ENCODE measurements at places on chromosomes 5 and 9.

DNA sequence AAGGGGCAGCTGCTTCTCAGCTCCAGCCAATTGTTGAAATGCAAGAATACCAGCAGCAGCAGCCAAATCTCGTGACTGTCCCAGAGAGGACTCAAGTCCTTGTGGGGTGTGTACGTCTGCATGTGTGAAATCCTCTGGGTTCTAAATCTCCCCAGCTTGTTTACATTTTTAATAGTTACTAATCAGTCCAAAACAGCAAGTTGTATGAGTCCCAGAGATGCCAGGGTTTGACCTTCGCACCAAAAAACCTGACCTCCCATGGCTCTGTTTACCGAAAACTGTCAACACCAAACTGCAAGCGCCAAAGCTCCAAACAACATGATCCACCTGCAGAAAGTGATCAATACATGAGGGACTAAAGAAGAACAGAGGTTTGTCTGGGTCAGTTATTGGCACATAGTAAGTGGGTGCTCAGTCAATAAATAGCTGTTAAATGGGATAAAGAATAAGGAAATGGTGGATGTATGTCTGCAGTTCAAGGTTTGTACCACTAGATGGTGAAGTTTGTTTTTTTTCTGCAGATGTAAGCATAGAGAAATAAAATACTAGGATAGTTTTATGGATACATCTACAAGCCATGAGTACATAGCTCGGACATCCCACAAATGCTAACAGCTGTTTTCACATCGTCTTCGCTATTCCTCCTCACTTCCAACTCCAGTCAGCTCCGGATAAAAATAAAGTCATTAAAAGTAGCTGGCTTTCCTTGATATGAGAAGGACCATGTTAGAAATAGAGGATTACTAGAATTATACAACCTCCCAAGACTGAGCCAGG lies 85.3 kb upstream of the ADRB2 start:
- no peak for DNase-seq

- DNase-seq = no peak
Observed at GRCh38 chr9:128285033-128285784, 9.1 kb downstream of the SWI5 start.

- no peak for DNase-seq
Observed at GRCh38 chr9:19785230-19785629, 3.6 kb downstream of the SLC24A2 start.

DNA sequence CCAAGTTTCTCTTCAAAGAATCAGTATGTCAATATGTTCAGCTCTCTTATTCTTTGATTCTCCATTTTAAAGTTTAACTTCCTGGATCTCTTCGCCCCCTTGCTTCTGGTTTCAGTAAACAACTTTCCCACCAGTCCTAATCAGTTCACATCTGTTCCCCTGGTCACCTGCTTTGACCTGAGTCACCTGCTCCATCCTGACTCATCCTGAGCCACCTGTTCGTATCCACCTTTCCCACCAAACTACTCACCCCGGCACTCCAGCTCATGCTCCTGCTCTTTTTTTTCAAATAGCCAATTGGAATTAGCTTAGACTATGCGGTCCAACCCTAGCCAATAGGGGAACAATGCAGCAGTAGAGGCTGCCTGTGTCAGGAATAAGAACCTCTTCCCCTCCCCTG lies 23.6 kb upstream of the CSF1R start:
- no peak for DNase-seq

All from ecto neural progenitor cell (in vitro differentiated cells).